ENCODE measurements at places on chromosomes 4 and X.

DNA sequence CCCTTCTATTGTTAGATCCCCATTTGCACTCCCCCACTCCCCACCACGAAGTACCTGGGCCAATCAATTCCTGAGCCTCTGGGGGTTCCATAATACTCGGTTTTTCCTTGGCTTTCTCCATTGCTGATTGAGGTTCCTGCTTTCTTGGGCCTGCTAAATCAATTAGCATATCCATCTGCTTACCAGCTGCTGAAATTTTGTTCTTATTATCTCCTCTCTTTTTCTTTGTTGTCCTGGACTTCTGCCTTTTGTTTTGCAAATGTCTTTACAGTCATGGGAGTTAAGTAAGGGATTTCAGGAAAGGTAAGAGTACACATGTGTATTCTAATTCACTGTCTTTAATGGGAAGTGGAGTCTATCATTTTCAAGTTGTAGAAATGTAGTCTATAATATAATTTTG is 222.2 kb downstream of the MID1 start:
- DNase-seq, result no peak

- no peak for DNase-seq
Measured at GRCh38 chr4:25330905-25331808, 18.6 kb downstream of the ZCCHC4 start.

DNA sequence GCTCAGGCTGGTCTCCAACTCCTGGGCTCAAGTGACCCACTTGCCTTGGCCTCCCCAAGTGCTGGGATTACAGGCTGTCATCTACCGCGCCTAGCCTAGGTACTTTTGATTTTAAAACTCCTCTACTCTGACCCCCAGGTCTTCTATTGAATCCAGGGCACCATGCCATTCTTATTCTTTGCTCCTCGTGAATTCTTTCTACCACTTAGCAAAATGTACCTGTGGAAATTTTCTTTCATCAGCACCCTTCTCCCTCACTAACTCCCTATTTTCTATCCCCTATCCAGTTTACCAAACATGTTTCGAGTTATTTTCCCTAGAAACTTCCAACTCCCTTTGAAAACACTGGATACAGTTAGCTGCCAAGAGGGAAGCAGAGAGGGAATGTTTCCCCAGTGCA is 60.0 kb upstream of the RAPGEF2 start:
- no peak for DNase-seq

DNA sequence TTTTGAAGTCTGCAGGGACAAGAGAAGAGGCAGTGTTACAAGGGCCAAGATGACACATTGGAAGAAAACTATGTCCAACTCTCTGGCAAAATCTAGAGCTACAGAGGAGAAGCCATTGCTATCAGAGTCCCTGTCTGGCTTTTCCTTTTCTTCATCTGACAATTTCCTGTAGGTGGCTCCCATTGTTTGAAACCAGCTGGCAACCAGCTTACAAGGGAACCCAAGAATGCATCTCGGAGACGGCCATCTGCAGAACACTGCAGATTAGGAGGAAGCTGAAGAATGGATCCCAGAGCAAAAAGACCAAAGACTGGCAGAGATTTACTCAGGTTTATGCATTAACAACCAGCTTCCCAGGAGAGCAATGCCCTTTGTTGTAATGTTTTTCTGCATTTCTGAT is 216.2 kb upstream of the CTSO start:
- no peak for DNase-seq

DNA sequence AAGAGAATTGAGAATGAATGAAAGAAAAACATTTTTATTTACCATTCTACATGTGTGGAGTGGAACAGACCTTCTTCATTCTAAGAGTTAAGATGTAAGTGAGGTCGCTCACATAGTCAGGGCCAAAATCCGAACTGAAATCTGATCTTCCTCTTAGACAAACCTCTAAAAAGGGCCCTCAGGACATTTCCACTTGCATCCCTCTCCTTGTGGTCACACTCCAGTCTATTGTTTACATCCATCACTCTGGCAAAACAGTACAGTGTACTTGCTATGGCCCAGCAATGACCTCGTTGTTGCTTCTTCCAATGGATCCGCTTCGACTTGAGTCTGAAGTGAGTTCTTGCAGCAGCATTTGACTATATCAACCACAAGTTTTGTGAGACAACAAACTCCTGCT is 54.2 kb downstream of the MOSPD2 start:
- no peak for DNase-seq

DNA sequence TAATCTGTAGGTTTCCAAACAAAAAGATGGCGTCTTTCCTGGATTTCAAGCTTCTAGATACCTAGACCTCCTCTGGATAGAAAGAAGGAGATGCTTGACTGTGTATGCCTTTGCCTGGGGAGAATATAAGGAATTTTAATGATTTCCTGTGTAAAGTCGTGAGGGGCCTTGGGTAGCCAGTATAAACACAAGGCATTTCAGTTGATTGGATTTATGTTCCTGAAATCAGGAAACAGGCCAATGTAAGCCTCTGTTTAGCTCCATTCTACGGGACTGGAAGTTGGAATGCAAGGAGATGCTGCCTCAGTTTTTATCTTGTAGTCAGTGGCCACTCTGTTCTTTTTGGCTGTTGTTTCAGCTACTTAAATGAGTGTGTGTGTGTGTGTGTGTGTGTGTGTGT is 137.2 kb downstream of the GUCY2F start:
- no peak for DNase-seq

- no peak for DNase-seq
Measured at GRCh38 chr4:120144634-120145033, 78.0 kb upstream of the MAD2L1 start.

DNA sequence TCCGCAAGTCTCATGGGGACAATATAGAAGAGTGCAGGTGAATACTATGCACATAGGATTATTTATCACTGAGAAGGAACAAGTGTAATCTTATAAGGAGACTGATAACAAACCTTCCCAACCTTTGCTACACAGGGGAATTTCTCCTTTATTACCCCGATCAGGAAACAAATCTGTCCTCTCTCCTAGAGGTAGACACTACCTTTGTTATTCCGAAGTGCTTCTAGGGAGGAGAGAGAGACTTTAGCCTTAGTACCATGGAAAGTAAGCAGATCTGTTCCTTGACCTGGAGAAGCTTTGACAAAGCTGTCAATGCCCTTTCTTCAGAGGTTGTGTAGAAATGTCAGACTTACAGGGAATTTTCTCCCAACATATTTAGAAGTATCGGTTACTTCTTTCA is 475.5 kb downstream of the CCSER1 start:
- no peak for DNase-seq

DNA sequence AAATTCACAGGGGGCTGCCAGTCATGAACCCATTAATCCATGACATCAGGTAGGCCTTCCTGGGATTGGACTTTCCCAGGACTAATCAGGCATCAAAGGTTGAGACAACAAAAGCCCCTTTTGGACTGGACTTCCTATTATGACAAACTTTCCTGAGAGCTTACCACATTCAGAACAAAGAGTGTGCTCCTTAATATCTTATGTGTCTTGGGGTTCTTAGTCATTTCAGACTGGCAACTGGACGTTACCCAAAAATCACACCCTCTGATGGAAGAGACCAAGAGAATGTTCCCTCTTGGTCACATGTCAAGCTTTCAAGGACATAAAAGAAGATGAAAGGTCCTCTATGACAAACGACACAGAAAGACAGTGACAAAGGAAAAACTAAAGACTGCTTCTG is 31.6 kb upstream of the PPP1R2C start:
- no peak for DNase-seq

DNA sequence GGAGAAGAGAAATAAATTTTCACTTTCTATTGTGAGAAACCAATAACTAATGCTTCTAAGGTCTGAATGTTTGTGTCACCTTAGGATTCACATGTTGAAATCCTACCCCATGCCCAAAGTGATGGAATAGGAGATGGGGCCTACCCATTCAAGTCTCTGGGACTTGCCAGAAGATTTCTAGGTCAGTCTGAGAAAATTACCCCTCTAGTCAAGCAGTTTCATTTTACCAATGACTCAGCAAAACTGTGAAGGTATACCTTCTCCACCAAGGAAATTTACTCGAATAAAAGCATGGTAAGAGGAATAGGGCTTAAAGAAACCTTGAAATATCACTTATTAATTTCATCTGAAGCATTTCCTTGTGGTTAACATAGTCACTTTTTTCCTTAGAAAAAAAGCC is 23.5 kb upstream of the PAPSS1 start:
- DNase-seq, result no peak

DNA sequence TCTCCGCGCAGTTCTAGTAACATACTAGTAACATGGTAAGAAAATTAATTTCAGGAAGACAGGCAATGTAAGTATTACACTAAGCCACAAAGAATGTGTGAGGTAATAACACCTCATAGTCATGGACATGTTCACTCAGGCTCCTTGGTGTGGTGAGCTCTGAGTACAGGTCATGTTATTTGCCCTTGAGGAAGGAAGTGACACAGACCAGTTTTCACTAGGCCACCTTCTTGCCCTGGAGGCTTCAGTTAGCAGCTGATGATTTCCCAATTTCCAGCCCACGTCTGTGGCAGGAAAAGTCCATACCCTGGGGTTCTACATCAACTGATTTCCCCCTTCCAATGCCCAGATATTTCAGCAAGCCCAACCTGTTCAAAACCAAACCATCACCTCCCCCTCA is 6.7 kb downstream of the APOO start:
- no peak for DNase-seq

DNA sequence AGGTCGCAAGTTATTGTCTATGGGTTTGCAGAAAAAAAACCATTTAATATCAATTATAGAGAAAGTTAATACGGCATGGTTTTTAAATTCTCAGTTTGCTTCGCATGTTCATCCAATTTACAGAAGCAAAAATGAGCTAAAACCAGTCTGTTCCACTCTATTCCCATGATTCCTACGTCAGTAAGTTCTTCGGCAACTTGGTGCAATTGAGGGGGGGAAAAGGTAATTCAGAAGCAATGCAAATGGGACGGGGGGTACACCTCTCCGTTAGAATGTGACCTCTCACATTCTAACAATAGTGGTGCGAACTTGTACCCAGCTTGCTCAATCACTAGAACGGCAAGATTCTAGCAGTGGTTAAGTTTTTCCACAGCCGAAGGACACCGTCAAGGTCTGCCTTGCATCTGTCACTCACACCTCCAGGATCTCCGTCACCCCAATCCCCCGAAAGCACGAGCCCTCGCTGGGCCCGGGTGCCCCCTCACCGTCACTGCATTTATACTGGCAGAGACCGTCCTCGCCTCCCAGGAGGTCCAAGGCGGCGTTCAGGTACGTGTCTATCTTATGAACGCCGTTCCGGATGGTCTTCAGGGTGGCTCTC is 653 bp downstream of the PLA2G12A start:
- peak; percentile 5 for DNase-seq

DNA sequence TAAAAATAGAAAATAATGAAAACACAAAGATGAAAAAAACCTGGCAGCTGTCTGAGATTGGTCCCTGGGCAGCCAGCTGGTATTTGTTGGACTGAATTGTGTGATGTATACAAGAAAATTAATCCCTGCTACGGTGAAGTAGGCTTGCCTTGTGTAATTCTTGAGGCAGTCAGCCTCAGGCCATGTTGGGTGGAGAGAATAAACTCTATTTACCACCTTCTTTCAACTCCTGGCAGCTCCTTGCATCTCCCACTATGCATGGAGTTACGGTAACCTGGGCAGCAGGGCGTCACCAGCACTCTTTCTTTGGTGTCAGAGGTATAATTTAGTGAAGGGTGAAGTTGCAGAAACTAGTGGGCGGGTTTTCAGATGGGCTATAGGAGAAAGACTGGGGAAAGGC is 3.5 kb downstream of the SPIN2A start:
- DNase-seq, result no peak

- DNase-seq, result no peak
Measured at GRCh38 chr4:26729547-26729946, 131.1 kb upstream of the STIM2 start.

DNA sequence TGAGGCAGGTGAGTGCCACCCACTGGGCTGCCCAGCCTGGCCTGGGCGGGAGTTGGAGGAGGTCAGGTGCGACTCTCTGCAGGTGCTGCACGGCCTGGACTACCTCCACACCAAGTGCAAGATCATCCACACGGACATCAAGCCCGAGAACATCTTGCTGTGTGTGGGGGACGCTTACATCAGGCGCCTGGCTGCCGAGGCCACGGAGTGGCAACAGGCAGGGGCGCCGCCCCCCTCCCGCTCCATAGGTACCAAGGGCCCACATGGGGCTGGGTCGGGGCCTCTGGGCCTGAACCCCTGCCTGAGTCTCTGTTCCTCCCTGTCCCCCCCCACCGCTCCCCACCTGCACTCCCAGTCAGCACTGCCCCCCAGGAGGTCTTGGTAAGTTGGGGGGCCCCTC is 2.0 kb downstream of the SRPK3 start:
- DNase-seq, result no peak

DNA sequence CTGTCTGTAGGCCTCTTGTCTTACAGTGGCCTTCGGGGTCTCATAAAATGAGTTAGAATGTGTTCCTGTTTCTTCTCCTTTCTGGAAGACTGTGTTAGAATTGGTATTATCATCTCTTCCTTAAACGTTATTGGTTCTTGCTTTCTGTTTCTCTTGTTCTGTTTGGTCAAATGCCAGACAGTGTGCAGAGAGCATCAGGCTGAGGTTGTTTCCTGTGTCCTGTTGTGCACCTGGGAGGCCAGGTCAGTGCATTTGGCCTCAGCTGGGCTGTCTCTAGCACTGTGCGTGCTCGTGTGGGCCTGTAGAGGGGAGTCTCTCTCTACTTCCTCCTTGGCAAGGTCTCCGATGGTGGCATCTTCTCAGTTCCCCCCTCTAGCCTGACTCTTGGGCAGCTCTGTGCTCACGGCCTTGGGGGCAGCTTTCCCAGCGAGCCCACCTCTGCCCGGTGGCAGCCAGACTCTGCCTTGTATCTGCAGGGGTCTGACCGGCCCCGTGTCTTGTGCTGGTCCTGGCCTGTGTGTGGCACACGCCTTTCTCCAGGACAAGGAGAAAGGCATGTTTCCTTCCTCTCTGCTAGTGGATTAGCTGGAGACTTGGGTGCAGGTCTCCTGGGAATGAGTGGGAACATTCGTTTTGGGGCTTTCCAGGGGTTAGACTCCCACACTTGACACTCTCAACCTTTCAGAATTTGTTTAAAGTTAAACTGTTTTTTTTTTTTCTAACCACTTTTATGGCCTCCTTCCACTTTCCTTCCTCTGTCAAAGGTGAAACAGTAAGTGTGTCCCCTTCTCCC is 62.3 kb downstream of the FAM193A start:
- DNase-seq, result no peak

- no peak for DNase-seq
Measured at GRCh38 chr4:8133897-8134563, 24.6 kb downstream of the ABLIM2 start.

DNA sequence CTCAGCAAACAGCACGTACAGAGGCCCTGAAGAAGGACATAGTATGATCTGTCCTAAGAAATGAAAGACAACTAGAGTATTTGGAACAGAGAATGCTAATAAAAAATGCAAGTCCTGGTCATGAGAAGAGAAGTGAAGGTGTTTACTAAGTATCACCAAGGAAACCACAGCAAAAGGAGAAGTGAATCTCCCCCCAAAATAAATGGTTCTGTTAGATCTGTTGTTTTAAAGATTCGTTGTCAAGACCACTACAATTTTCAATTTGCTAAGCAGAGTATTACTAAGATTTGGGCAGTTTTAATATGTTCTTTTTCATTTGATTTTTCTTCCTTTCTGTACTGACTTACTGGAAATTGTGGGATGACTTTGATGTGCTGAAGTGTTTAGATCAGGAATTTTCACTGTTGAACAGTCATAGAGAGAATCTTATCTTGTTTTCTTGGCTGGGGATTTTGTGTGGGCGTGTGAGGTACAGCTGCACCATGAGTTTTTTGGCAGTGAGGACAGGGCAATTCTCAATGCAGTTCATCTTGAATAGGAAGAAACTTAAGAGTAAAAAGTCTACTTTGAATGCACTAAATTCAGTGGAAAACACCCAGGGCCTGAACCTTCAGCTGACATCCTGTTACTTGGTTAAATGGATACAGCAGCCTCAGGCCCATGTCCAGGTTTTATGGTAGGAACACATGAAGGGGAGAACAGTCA is 132.2 kb downstream of the STIM2 start:
- no peak for DNase-seq
